ENCODE measurements at places on chromosomes 4 and X.

- no peak for DNase-seq
Observed at GRCh38 chrX:112677167-112677566, 2.6 kb downstream of the LHFPL1 start.

GRCh38 chrX:50188859-50189600 is 11.8 kb downstream of the AKAP4 start:
- DNase-seq: no peak

GRCh38 chr4:78254893-78255292 is 197.8 kb downstream of the FRAS1 start:
- no peak for DNase-seq

DNA sequence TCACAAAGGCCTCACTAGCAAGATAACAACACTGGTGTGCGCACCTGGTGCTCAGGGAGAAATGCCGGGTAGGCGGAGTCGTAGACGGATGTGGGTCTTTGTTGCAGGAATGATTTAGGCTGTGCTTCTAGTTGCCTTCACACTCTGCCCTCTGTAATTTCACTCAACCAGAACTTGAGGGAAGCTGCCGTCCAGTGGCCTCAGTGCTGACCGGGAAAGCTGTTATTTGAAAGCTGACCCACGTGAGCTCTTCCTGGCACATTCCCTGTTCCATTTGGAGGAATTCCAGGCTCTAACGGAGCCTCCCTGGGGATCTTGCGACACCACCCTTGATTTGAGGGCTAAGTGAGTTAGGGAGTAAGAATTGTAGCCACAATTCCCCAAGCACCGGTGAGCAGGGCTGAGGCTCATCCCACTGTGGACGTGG is 15.9 kb downstream of the SH3TC1 start:
- no peak for DNase-seq

DNA sequence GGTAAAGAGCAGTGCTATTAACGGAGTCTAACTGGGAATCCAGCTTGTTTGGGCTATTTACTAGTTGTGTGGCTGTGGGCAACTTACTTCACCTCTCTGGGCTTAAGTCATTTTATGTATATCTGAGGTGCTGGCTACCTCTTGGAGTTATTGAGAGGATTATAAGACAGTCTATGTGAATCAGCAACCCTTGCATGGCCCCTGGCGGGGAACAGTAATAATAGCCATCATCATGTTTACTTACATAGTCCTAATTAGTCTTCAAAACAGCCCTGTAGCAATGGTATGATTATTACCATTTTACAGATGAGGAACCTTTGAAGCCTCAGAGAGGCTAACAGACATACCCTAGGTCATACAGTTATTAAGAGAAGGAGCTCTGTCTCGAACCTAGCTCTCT is 1.5 kb downstream of the HPRT1 start:
- DNase-seq: no peak

DNA sequence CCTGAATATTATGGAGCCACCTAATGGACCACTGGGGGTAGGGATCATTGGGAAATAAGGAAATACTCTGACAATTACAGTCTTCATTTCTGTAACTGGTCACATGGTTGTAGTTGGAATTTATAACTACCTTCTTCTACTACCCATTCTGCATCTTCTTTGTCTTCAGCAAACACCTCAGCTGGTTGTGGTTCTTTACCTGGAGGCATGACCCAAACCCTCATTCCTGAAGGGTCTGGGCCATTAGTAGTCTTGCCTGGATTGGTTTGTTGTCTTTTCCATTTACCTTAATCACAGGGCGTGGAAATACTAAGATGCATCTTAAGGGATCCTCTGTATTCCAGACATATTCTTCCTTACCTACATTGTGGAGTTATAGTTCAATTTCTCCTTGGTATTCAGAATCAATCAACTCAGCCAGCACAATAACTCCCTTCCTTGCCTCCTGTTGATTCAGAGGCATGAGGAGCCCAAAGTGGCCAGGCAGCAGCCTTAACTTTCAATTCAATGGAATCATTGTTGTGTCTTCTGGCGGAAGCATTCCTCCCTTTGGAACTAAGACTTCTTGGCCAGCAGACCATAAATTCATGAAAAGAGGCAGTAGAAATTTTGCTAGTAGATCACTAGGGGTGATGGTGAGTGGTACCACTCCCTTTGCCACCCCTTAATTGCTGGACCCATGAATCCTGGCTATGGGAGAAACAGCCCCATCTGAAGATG is 75.7 kb upstream of the RAP2C start:
- no peak for DNase-seq

DNA sequence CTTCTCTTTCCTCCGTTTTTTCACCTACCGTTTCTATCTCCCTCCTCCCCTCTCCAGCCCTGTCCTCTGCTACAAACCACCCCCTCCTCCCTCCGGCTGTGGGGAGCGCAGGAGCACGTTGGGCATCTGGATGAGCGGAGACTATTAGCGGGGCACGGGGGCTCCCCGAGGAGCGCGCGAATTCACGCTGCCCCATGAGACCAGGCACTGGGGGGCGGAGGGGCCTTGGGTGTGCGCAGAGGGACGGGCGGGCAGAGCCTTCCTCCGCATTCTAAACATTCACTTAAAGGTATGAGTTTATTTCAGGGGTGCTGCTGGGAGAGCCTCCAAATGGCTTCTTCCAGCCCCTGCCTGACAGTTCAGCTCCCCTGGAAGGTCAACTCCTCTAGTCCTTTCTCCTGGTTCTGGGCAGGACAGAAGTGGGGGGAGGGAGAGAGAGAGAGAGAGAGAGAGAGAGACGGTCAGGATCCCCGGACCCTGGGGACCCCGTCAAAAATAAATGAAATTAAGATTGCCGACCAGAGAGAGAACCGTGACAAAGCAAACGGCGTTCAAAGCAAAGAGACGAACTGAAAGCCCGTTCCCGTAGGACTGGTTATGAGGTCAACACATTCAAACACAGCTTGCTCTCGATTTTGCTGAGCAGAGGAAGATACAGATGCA is 5.0 kb downstream of the SHOX start:
- no peak for DNase-seq

GRCh38 chr4:150987204-150987603 is 27.9 kb downstream of the LRBA start:
- no peak for DNase-seq

DNA sequence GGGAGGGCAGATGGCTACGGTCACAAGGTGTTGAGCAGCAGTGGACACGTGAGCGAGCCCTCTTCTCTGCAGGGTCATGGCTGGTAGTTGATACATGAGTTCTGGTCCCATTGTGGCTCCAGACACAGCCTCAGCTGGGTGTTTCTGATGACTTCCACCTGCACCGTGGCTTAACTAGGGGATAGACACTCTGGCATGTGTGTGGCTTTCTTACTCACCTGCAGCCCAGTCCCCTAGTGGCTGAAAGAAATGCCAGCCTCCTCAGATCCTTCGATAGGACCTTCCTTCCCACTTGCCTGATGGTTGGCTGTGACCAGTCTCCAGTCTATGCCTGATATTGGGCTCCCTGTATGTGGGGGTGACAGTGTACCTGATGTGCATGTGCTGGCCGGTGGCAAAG is 5.0 kb downstream of the GPR78 start:
- DNase-seq: no peak

- DNase-seq: no peak
Observed at GRCh38 chr4:138138774-138139173, 103.4 kb downstream of the SLC7A11 start.

- DNase-seq: no peak
Observed at GRCh38 chr4:24701683-24702082, 93.7 kb upstream of the SOD3 start.
